Stromal cell of bone marrow (primary cell): ENCODE measurements at places on chromosomes 12 and 14.

- no peak for DNase-seq
Measured at GRCh38 chr12:12072064-12072760, 1.5 kb downstream of the BCL2L14 start.

DNA sequence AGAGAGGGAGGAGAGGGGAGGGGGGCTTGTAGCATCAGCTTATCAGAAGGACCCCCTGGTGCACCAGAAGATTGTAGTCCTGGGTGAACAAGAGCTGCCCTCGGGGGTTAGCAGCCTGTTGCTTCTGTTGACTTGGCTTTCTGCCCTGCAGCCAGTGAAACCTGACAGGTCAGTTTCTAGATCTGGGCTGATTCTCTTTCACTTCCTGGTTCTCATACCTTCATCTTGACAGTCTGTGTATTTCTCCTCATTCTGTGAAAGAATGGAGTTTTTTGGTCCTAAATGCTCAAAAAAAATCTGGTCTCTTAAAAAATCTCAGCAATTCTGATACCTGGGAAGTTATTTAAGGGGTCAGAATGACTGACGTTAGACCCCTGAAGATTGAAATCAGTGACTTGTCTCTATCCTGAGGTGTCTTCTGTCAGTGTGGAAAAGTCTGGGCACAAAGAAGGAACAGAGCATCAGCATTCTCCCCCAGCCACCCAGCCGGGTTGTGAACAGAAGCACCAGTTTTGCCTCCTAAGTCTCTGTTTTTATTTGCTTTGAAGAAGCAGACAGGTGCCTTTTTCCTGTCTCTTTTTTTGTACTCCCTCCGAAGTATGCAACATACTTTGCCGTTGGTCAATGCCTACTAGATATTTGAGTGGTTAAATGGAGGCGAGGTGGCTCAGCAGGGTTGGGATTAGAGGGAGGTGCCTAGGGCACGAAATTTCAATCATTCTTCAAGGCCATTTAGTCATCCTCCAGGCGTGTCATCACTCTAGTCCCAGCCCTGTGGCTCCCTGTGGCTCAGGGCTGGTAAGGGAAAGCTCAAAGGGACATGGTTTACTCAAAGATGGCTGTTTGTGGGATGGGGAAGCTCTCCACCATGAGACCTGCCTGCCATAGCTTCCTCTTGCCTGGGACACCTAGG is 24.0 kb downstream of the TTC9 start:
- DNase-seq: no peak

- peak; percentile 32 for DNase-seq
Measured at GRCh38 chr12:18139989-18140596, 50.1 kb upstream of the RERGL start.

DNA sequence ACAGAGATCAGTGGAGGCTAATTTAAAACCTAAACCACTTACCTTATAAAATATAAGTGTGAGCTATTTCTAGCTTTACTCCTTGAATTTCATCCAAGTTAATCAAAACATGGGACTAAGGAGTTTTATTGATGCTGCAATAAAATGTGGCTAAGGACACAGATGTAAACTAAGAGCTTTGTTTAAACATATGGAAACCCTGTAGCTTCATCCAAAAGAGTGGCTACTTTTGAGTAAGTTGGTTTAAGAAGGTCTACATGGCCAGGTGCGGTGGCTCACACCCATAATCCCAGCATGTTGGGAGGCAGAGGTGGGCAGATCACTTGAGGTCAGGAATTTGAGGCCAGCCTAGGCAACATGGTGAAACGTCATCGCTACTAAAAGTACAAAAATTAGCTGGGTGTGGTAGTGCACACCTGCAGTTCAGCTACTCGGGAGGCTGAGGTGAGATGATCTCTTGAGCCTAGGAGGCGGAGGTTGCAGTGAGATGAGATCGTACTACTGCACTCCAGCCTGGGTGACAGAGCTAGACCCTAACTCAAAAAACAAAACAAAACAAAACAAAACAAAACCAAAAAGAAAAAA is 40.4 kb downstream of the TCHP start:
- DNase-seq: no peak

DNA sequence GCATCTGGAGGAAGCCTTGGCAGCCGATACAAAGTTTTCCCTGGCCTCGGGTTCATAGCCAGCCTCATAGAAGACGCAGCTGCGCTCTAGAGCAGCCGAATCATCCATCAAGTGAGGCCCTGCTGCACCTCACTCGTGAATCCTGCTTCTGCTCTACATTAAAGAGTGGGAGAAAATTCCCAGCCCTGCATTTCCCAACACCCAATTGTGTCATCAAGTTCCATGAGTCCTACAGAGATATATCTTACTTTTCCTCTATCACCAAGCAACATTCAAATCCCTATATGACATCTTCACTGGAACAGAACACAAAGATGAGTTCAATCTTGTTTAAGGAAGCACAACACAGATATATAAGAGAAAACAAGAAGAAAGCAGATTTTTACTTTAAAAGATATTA is 139.3 kb downstream of the TTC7B start:
- DNase-seq: peak; percentile 22

GRCh38 chr12:57762463-57762862 is 4.4 kb downstream of the CYP27B1 start:
- DNase-seq: no peak

DNA sequence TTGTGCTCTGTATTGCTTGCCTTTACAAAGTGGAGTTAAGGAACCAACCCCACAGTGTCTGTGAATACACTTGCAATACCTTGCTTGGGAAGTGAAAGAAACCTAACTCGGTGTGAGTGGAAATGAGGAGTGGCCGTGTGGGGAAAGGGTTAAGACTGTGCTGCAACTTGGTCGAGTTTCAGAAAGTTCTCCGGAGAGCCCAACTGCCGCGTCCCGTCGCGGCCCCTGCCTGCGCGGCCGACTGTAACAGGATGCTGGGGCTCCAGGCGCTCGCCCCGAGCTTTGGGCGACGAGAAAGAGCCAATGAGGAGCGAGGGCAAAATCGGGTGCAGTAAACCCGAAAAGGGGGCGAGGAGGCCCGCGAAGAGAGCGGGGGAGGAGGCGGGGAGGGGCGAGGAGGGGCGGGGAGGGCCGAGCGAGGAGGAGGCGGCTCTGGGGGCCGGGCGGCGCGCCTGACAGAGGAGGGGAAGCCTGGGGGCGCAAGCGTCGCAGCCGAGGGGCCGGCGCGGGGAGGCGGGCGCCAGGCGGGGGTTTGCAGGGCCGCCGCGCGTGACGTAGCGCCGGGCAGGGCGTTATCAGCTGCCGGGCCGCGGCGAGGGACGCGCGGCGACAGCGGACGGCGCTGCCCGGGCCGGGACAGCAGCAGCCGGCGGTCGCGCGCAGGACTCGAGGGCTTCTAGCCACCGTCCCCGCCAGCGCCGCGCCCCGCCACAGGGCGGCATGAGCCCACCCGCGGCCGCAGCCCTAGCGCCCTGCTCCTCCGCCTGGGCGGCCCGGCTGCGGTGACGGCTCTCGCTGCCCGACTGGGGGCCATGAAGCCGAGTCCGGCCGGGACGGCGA is at the start of gene DACT1:
TSS of gene DACT1 (plus strand) at position 572 of the 840 bp plus-strand sequence. CDS start at position 813, 241 bp downstream.
- no peak for DNase-seq

GRCh38 chr14:99612738-99613330 is 8.8 kb upstream of the CCDC85C start:
- DNase-seq: peak; percentile 37

GRCh38 chr12:105745811-105746210 is 392.9 kb downstream of the NUAK1 start:
- no peak for DNase-seq

DNA sequence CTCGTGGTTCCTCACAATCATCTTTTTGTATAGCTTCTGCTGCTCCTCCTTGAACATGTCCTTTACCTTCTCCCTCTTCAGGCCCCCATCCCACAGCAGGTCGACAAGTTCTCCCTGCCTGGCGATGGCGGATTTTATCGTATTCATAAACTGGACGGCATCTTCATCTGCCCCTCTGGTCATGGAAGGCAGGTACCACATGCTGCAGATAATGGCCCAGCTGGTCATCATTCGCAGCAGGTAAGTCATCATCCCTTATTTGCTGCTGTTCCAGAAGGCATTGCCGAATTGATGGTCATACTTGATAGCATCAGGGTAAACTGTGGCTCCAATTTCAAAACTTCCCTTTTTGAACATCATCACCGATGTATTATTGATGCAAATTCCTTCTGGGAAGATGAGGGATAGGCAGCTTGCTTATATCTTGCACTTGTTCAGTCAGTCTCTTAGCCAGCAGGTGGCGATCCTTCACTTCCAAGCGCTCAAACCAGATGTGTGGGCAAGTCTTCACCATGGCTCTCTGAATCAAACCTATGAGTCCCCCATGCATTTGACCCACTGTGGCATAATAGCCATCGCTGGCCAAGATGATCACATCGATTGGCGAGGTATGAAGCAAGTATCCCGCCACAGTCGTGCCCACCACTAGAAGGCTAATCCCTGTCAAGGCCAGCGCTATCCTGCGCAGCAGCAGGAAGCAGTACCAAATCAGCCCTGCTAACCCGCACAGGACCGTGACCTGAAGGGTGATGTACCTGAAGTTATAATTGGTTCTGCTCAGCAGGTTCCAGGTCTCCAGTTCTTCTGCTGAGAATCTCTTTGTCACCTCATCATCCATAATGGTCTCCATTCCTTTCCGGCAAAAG is 381.5 kb upstream of the STXBP6 start:
- no peak for DNase-seq

- DNase-seq: no peak
Measured at GRCh38 chr12:79766705-79767464, 76.1 kb upstream of the PAWR start.

DNA sequence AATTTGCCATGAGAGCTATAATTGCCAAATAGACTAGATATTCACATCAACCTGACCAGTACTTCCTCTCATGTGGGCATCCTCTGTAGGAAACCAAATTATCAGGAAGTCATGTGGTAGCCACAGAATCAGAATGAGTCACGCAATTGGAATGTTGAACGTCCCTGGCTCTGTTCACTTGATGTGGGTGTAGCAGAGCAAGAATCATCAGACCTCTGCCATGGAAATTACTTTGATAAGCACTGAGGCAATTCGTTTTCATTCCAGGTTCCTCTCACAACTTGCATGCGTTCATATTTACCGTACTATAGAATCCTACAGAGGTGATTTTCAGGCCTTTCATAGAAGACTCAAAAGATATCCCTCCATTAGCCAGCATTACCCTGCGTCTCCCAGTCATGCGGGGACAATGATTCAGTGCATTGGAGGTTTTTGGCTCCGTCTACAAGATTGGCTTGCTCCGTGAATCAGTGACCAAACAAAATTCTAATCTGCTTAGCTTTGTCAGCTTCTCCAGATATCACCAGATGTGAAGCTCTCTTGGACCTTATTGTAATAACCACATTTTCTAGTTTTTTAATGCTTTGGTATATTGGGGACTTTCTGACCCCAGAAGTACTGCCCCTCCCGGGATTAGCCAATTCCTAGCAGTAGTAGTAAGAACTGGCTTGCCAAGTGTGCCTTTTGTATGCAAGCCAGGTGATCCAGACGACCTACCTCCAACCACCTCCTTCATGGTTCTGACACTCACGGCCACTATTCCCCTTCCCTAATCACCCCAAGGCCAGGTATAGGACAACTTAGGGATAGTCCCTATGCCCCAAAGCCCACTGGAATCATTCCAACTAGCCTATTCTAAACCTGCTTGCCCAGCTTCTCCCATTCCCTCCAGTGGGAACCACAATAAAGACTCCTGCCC is 133.4 kb downstream of the KICS2 start:
- peak; percentile 90 for DNase-seq

DNA sequence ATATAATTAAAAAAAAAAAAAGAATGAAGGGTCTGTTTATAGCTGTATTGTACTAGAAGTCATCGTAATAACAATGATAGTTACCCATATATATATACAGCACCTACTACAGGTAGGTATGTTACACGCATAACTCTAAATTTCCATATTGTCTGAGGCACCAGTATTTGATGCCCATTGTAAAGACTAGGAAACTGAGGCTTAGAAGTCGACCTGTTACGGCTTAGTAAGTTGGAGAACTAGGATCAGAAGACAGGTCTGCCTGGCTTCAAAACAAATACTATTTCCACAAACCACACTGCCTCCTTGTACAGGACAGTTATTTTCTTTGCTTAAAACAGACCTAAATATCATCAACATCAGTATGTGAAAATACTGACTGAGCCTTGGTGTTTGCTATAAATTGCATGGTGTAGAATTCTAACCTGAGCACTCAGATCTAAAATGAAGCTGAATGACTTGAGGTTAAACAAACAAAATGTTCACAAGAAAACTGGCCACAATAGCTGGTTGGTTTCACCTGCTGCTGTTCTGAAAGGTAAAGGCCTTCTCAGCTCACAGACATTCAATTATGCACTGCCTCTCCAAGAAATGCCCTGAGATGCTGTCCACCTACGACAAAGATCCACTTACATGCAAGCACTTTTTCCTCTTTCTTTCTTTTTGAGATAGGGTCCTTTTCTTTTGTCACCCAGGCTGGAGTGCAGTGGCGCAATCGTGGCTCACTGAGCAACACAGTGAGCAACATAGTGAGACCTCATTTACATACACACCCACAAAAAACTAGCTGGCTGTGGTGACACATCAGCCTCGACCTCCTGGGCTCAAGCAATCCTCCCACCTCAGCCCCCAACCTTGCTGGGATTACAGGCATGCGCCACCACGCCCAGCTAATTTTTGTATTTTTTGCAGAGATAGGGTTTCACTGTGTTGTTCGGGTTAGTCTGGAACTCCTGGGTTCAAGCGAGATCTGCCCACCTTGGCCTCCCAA is 35.7 kb downstream of the SSH1 start:
- DNase-seq: no peak

DNA sequence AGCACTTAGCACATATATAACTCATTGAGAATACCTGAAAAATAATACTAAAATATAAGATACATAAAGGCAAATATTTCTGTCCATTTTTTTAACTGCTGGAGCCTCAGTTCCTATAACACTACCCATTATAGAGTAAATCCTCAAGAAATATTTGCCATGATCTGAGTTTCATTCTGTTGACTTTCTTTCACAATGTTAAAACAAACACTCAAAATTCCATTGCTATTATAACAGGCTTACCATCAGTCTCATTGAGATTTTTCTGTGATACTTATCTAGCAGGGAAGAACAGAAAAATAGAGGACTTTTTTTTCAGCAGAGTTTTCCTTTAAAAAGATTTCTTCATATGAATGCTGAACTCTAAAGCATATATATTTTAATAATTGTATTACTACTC is 24.5 kb downstream of the LMO3 start:
- DNase-seq: no peak

GRCh38 chr12:56206452-56207166 is 15.1 kb downstream of the RNF41 start:
- DNase-seq: no peak
